ENCODE measurements at places on chromosomes 12 and 14.
A peak's percentile ranks its signal among the peaks of the same experiment; 100 is the strongest.

DNA sequence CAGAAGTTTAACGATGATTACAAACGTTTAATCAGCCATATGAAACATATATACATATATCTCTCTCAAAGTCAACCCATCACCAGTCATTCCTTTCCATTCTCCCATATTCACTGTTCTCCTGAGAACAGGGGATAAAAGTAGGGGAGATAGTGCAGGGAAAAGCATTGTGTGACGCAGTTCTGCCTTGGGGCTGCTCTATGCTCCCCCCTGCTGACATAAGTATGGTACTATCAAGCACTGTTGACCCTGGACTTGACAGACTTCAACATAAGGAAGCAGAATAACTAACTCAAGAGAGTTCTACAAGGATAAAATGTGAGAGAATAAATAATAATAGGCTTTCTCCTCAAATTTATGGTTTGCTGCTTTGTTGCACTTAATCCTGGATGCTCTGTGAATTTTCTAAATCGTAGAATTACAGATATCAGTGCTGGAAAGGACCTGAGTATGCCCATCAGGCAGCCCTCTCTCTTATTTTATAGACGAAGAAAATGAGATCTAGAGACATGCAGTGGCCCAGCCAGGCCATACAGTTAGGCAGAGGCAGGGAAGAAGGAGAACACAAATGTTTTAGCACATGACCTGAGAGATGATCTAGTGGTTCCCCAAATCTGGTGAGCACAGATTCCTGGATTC lies 87.2 kb downstream of the SCN8A start:
- peak; percentile 6 for DNase-seq

DNA sequence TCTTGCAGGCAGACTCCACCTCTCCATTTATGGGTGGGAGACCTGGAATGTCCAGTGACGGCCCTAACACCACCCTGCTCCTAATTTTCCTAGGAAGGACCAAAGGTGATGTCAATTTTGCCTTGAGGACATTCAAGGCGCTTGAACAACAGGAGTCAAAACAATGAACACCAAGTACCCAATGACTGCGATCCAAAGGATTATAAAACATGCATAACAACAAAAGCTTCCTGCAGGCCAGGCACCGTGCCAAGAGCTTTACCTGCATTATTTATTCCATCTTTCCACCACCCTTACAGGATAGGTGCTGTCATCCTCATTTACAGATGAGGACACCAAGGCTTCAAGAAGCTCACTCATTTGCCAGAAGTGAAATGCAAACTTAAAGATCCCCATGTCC lies 15.2 kb upstream of the FOXN3 start:
- DNase-seq: no peak

DNA sequence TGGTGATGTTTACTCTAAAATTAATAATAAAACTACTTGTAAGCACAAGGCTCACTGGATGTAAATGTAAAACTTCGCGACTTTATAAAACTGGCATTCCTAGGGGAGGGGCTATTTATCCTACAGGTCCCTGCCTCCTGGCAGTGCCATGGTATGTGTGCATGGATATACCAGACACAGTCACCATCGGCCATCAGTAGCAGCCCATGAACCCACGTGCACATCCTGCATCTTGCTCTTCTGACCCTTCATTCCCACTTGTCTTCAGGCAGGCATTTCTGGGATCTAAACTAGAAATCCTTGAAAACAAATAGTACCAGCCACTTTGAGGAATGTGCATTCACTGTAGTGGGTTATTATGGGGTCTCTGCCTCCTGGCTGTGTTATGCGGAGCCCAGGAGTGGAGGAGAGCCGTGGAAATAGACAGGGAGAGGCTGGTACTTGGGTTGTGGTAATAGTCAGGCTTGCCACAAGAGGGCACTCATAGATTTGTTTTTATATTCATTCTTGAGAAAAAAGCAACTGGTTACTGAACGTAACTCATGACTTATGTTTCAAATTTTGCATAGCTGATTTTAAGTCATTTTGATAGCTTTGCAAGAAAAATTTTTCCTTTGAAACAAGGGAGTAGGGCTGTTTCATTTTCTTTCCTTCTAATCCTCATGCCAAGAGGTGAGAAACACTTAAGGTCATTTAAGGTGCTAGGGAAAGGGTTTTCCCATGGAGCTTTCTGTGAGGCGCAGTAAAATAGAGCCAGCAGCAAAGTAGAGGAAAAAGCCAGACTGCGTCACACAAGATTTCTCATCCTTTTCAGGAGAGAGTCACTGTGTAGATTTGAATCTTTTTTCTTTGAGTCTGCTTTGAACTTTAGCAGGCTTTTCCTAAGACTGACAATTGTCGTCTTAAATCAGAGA lies 17.4 kb upstream of the GALNT16 start:
- DNase-seq: no peak

- no peak for DNase-seq
These were observed 40.0 kb downstream of the FRS2 start for GRCh38 chr12:69509904-69510827.

- DNase-seq: no peak
These were observed 77.7 kb upstream of the TRAF3 start for GRCh38 chr14:102699416-102700110.

- DNase-seq: no peak
These were observed 637.2 kb downstream of the TMTC2 start for GRCh38 chr12:83323866-83324265.

DNA sequence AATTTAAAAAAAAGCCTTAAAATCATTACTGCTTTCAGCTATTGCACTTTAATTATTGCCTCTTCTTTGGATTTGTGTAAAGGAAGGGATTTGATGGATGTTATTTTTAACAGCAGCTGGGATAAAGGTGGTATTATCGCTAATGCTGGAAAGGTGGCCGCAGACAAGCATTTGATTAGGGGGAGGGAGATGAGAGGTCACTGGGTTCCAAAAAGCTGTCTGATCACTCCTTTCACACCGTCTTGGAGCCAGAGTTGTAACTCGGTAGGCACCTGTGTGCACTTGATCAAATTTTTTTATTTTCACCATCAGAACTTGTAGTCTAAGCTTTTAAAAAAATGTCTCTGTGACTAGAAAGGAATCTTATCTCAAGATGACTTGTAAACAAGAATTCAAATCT lies 99.8 kb downstream of the AKAP6 start:
- no peak for DNase-seq

DNA sequence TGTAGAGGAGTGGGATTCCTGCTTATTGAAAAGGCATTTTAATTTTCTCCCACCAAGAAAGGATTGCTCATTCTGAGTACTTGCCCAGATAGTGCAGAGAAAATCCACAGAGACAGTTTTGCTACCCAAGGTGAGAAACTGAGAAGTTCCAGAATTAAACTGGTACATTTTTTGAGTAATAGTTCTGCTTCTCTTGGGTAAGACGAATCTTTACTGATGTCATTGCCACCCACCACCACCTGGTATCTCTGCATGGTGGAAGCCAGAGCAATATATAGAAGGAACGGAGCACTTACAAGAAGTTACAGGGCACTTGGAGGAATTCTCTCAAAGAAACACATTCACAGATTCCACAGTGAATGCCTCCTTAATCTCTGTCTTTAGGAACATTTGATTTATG lies 20.7 kb upstream of the FRMD6 start:
- no peak for DNase-seq

DNA sequence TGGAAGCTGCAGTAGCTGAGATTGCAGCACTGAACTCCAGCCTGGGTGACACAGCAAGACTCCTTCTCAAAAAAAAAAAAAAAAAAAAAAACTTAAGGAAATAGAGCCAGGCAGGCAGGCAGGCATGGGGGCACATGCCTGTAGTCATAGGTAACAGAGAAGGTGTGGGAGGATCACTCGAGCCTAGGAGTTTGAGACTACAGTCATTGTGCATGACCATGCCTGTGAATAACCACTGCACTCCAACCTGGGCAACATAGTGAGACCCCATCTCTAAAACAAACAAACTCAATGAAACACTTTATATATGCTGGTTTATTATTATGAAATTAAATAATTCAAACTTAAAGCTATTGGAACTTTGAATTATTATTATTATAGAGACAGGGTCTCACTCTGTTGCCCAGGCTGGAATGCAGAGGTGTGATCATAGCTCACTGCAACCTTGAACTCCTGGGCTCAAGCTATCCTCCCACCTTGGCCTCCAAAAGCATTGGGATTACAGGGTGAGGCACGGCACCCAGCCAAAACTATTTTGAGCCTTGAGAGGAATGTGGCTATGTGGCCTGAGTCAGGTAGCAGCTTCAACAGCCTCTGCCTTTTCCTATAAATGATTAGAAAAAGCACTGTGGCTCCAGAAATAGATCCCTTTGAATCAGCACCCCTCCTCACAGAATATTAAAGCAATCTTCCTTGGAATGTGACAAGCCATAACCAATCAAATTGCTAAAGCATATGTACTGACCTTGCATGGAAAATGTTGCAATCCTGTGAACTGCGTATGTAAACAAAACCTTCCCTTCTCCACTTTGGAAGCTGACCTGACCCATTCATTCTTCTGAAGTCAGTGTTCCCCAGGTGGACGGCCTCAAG lies 34.7 kb upstream of the YY1 start:
- no peak for DNase-seq

- DNase-seq: no peak
These were observed 1724.1 kb upstream of the SEL1L start for GRCh38 chr14:83257466-83258439.

DNA sequence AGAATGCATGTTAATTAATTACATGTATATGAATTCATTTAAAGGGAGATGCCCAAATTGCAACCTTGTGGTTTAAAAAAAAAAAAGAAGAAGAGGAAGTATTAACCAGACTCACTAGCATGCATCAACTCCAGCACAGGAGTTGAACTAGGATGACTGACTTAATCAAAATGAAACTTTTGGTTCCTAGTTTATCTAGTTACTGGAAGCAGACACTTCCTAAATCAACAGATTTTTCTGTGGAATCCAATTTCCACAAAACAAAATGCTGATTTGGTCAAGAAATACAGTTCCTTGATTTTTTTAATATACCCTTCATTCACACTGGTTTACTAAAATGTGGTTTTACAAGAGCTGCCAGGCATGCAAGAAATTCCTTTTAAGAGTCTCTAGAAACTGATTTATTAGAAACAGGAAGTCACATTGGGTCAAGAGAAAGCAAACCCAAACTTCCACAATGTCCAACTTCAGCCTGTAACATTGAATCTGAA lies 41.6 kb downstream of the ITPR2 start:
- no peak for DNase-seq

GRCh38 chr14:100994082-100994481 lies 90.6 kb upstream of the RTL1 start:
- no peak for DNase-seq

DNA sequence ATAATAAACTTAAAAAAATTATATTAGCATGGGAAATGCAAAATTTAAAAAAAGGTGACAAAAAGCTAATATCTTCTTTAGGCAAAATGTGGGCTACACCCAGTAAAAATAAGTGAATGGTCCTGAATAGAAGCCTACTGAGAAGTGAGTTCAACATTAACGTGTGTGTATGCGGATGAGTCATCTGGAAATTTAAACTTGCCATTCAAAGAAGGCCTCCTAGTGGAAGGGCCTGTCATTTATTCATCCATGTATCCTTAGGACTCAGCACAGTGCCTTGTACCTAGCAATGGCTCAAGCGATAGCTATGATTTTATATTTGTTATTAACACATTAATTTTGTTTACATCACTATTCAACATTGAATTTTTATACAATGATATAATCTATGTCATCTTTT lies 226.2 kb downstream of the NUBPL start:
- DNase-seq: no peak

GRCh38 chr12:92547420-92547819 lies 155.4 kb upstream of the PLEKHG7 start:
- no peak for DNase-seq

DNA sequence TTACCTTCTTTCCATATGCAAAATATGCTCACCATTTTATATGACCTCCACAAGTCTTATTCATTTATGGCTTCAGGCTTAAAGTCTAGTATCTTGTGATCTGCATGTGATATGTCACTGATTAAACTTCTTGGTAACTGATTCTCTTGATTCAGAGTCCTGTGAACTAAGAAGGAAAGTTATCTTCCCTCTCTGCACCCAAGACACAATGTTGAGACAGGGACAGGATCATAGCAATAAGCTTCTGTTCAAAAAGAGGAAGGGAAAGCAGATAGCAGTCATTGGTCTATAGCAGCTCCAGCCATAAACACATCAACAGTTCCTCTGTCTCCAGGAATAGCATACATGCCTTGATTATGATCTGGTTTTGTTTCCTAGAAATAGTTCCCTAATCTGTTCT lies 103.1 kb downstream of the UNC79 start:
- DNase-seq: no peak

- no peak for DNase-seq
These were observed 683.2 kb upstream of the FOXG1 start for GRCh38 chr14:28083389-28083788.

DNA sequence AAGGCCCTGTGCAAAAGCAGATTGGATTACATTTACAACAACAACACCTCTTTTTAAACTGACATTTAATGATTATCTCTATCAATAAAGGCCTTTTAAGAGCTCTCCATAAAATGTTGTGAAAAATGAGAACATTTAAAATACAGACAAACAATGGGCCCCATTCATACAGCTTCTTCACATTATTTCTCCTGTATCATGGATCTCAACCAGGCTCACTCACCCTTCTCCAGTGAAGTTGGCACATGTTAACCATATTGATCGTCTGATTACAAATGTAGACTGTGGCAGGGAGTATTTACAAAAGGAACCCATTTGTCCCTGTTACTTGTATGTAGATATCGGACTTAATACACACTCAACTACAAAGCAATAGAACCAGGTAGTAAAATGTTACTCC lies 220.2 kb upstream of the BTG1 start:
- no peak for DNase-seq

DNA sequence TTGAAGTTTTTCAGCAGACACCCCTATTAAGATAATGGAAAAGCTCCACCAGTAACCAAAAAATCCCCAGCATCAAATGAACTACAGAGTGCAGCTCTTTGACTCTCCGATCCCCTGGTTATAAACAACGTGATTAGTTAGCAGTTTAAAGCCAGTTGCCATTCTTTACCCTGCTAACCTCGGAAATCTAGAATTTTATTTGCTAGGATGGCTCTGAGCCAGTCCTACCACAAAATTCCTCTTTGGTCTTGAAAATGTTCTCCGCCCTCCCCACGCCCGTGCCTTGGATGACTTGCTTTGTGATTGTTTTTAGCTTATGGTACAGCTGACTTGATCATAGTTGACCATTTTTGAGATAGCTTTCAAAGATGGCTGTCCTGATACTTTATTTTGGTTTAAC lies 1.2 kb downstream of the KLHDC2 start:
- no peak for DNase-seq

DNA sequence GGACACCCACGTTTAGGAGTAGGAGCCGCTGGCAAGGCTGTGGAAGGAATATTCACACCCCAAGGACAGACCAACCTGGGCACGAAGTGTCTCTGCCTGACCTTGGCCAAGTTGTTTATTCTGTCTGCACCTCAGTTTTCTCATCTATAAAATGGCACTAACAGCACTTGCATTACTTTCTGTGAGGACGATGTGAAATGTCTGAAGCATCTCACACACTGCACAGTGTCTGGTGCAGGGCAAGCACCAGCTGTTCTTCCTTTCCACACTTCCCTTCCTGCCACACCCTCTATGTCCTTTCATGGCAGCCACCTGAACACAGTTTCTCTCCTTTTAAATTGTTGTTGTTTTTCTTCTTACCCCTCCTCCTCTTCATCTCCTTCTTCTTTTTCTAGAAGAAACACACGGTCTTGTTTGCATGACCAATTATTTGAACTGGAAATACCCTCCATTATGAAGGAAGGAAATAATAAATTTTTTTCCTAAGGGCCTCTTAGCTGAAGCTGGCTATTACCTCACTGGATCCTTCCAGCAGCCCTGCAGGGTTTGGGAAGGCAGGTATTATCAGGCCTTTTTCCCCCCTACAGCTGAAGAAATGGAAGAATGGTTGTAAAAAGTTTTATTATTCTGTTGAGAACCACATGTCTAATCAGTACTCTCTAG lies 42.9 kb upstream of the ATP23 start:
- no peak for DNase-seq

GRCh38 chr14:27553790-27554189 lies 956.0 kb upstream of the NOVA1 start:
- DNase-seq: no peak

Measured in substantia nigra (tissue), 51 donors.